Activated CD4-positive, alpha-beta T cell treated with anti-CD3 and anti-CD28 coated beads, Interleukin-2, amount 50 U/mL, for 4 hours (primary cell): ENCODE measurements at places on chromosomes 3 and 15.

DNA sequence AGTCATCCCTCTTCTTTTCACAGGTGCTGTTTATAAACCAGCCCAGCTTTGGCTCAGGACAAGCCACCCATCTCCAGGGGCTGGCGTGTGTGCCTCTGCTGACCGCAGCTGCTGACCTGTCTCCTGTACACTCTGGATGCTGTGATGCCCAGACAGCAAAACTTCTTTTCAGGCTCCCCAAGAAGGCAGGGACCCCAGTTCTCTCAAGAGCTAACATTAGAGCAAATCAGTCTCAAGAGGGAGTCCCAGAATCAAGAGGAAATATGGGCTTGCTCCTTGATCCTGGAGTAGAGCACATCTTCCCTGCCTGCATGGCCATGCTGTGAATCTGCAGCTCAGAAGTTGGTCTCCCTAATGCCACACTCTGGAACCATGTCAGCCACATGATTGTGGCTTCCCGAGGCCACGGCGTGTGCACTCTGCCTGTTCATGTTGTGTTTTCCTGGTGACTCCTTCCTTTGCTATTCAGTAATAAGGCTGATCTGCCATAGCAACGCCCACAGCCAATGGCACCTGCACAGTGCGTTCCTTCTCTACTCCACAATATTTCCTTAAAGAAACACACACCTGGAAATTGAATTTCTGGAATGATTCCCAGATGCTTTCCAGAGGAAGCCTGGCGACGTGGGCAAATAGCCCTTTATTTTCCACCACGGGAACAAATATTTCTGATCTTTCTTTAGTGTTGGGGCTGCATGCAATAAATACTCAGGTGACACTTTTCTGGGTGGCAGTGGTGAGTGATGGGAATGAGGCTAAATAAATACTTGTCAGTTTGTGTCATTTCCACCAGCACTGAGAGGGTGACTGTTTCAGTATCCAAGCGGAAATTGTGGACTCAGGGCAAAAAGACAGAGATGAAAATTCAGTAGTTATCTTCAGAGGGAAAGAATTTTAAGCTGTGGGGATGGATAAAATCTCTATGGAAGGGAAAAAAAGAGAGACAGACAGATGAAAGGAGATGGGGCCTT is 21.9 kb upstream of the THSD4 start:
- DNase-seq = no peak

GRCh38 chr3:108029466-108029865 is 61.4 kb downstream of the CD47 start:
- no peak for DNase-seq

- no peak for DNase-seq
Observed at GRCh38 chr3:29697989-29698388, 417.1 kb downstream of the RBMS3 start.

DNA sequence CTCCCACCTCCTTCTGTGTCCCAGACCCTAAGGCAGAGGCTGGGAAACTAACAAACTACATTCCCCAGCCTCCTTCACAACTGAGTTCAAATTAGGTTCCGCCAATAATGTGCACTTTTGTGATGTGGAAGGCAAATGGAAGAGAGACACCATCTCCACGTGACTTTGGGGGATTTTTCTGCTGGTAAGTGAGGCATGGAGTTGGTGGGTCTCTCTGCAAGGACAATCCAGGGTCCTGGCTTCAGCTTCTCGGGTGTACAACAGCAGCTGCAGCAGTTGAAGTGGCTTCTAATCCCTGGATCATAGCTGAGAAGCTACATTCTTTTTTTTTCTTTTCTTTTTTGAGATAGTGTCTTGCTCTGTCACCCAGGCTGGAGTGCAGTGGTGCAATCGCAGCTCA is 58.9 kb upstream of the GATA2 start:
- DNase-seq = no peak

DNA sequence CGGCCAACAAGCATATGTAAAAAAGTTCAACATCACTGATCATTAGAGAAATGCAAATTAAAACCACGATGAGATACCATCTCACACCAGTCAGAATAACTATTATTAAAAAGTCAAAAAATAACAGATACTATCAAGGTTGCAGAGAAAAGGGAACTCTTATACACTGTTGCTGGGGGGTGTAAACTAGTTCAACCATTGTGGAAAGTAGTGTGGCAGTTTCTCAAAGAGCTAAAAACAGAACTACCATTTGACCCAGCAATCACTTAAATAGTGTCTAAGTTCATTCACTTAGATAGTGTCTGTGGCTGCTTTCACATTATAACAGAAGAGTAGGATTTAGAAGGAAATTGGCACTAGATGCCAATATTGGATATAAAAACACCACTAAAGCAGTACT is 49.7 kb downstream of the CGGBP1 start:
- no peak for DNase-seq

DNA sequence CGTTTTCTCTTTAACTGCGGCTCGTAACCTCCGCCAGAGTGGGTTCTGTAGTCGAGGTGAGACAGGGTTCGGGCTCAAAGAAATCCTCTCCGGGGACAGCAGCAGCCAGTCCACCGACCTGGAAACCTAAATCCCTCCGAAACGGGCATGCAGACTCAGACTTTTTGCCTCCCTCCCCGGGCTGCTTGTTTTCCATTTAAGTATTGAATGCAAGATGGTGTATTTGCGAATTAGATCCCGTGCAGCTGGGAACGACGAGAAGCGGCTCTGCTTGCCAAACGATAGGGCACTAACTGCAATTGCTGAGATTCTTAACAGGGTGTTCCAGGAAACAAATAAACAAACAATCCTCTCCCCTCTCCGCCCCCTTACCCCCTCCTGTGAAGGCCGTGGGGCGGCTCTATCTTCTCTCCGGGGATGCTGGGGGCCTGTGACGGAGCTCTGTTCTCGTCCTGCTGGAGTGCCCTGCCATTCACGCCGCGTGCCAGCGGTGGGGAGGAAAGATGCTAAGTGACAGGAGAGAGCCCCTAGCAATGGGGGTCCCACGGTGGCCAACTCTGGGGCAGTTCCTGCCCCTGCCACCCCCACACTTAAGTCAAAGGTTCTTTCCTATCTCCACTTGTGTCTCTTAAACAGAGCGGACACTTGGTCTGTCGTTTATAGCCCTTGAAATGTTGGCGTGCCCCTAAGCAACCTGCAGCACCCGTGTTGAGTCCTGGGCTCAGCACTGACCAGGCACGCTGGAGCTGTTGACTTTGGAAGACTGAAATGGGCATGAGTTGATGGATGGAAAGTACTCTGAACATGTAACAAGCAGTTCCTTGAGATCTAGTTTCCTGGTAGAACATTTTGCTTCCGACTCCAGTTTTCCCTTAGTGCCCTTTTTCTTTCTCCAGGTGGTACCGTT is 1.3 kb upstream of the ETV5 start:
- no peak for DNase-seq
